ENCODE measurements at places on chromosomes 4 and X.

DNA sequence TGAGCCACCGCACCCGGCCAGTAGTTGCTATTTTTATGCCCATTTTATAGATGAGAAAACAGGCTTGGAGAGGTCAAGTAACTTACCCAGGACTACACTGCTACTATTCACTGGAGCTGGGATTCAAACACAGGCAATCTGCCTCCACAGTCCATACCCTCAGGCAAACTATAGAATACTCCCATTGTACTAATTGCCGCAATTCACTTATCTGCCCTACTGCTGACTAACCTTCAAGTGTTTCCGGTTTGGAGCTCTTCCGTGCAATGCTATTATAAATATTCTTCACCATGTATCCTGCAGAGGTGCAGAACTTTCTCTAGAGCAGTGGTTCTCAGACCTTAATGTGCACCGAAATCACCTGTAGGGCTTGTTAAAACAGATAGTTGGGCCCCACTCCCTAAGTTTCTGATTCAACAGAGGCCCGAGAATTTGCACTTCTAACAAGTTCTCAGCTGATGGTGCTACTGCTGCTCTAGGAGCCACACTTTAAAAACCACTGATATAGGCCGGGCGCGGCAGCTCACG, 1.9 kb upstream of the G3BP2 start:
- no peak for DNase-seq

DNA sequence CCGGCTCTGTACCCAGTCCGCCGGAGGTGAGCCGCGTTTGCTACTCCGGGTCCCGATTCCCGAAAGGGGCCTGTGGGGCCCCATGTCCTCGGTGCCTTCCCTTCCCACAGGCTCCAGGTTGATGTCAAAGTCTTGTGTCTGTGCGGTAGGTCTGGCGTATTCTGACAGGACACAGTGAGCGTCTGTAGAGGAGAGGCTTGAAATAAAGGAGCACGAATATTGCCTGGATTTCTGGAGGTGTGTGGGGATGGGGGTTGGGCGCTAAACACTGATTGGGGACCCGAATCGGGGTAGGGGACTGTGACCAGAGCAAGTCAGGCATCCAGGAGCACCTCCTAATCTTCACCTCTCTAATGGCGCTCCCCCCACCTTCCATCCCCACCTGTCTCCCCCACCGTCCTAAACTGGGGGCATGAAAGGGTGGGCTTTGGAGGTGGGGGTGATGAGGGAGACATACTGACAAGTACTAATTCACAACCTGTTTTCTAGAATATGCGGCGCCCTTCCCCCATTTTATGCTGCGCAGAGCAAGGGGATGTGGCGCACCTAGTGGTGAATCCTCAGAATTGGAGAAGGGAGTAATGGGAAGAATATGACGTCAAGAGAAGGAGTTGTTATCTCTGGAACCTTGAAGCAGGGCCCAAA, 855 bp downstream of the GPRASP2 start:
- DNase-seq = no peak

- DNase-seq = no peak
These were observed 240.8 kb upstream of the TAPT1 start for GRCh38 chr4:16467061-16467460.

DNA sequence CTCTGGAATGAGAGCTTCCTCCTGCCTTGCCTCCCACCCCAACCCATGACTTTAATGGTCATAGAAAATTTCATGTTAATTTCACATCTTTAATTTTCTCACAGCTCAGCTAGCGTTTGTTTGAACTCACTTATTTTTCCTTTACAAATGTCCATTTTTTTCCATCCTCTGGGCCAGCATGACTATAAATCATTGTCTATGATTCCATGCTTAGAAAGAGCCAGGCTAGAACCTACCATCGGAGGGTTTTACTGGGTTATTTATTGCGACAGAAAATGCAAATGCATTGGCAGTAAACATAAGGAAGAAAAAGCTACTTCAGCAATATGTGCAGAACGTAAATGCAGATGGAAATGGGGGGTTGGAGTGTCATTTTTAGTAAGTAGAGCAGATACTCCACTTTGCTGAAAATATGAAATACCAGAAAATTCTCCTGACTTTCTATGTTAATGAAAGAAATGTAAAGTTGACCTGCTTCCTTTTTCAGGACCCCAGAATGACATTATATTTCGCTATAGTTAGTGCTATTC, 37.1 kb downstream of the LGI2 start:
- no peak for DNase-seq

DNA sequence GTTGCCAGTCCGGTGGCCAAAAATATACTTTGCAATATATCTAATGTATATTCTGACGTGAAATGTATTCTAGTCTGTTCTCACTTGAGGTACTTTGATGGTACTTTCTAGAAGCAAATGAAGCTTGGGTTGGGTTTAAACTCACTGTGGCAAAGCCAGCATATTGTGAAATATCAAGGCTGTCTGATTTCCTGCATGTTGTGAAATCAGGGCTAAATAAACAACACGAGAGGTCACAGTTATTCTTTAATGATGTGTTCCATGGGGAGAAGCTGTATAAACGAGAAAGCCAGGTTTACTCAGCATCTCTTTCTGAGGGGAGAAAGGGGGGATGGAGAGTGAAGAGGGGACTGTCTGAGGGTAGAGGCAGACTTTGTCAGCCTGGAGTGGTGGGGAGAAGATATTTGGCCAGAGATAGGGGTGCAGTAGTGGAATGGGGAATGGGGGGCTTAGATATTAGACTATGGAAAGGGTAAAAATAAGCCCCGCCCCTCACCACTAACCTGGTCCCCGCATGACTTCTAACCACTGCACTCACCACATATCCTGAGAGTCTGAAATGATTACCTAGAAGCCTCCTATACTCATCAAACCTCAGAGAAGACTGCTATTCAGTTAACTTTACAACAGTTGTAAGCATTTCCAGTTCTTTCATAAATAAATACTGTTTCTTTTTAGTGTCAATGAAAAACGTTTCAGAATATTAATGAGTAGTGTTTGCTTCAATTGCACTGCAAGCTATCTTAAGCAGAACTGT, 5.9 kb upstream of the SCARB2 start:
- no peak for DNase-seq

DNA sequence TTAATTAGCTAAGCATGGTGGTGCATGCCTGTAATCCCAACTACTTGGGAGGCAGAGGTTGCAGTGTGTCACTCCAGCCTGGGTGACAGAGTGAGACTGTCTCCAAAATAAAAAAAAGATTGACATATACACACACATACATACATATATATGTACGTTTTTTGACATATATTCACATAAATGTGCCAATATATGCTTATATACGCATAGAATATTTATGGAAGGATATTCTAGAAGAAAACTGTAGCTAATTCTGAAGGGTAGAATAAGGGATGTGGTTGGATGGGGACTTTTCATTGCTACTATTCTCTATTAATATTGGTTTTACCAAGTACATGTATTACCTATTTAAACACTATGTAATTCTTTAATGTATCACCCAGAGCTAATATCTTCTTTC, 19.7 kb downstream of the ZGRF1 start:
- no peak for DNase-seq
